ENCODE measurements at places on chromosomes 13 and 19. TPM values are rescaled to one million over a fixed set of nuclear protein-coding genes. Genes with fewer than 3 reads are reported as not detected.

DNA sequence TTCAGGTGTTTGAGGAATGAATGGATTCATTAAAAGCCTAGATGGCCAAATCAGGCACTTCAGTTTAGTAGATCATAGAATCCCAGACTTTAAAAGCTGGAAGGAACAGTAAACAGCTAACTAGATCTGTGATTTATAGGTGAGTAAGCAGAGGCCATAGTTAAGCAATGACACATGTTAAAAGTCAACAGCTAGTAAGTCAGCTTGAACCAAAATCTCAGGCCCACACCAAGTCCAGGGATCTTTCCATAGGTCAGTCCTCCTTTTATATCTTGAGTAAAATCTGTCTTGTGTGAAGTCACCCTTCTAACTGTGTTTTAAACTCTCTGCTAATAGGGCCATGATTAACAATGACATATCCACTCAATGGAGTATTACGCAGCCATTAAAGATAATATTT is 275.5 kb upstream of the SOX21 start:
- no peaks in the 10 kb centered on the region for H3K4me1 ChIP-seq
- DNase-seq, result no peak
- H3K4me3 ChIP-seq, result no peak overlapping the region
- no peaks in the 10 kb centered on the region for H3K36me3 ChIP-seq
- H3K27ac ChIP-seq, result no peak overlapping the region

The QPCTL gene
- total RNA-seq, result 17.6 TPM

The BEST2 gene
- total RNA-seq, result not detected

- no peak overlapping the region for H3K4me3 ChIP-seq
- H3K4me1 ChIP-seq, result no peaks in the 10 kb centered on the region
- no peaks in the 10 kb centered on the region for H3K36me3 ChIP-seq
- H3K27me3 ChIP-seq, result peaks cover 10% of the 10 kb centered on the region
These were observed 18.4 kb upstream of the FRY start for GRCh38 chr13:32013181-32013580.

The GAMT gene
- total RNA-seq, result 20.0 TPM

GRCh38 chr13:114035583-114036531 is 62.0 kb upstream of the C13orf46 start:
- DNase-seq, result peak; percentile 47
- peaks cover 25% of the 10 kb centered on the region for H3K4me1 ChIP-seq

- no peak overlapping the region for H3K4me3 ChIP-seq
- H3K36me3 ChIP-seq, result no peaks in the 10 kb centered on the region
- peaks cover 1% of the 10 kb centered on the region for H3K4me1 ChIP-seq
These were observed 10.6 kb downstream of the NANOS3 start for GRCh38 chr19:13887517-13887916.

The TPTE2 gene
- total RNA-seq, result not detected

- H3K36me3 ChIP-seq, result no peaks in the 10 kb centered on the region
- DNase-seq, result no peak
- no peak overlapping the region for H3K27ac ChIP-seq
- no peaks in the 10 kb centered on the region for H3K27me3 ChIP-seq
- H3K4me3 ChIP-seq, result no peak overlapping the region
- no peaks in the 10 kb centered on the region for H3K4me1 ChIP-seq
These were observed 13.4 kb upstream of the C19orf33 start for GRCh38 chr19:38290631-38291147.

The CGB5 gene
- not detected for total RNA-seq

The SERTAD3 gene
- total RNA-seq, result 32.0 TPM

The TMEM221 gene
- not detected for total RNA-seq

- no peak for DNase-seq
- H3K36me3 ChIP-seq, result no peaks in the 10 kb centered on the region
- no peaks in the 10 kb centered on the region for H3K4me1 ChIP-seq
These were observed 49.8 kb downstream of the KATNAL1 start for GRCh38 chr13:30257468-30258099.

GRCh38 chr19:11223200-11223599 is 16.2 kb upstream of the ANGPTL8 start:
- DNase-seq, result no peak
- H3K36me3 ChIP-seq, result peaks cover 33% of the 10 kb centered on the region
- no peak overlapping the region for H3K27ac ChIP-seq
- H3K4me3 ChIP-seq, result no peak overlapping the region

GRCh38 chr13:20332361-20333096 is 100.4 kb upstream of the GJB6 start:
- H3K36me3 ChIP-seq, result no peaks in the 10 kb centered on the region
- peaks cover 3% of the 10 kb centered on the region for H3K27me3 ChIP-seq

DNA sequence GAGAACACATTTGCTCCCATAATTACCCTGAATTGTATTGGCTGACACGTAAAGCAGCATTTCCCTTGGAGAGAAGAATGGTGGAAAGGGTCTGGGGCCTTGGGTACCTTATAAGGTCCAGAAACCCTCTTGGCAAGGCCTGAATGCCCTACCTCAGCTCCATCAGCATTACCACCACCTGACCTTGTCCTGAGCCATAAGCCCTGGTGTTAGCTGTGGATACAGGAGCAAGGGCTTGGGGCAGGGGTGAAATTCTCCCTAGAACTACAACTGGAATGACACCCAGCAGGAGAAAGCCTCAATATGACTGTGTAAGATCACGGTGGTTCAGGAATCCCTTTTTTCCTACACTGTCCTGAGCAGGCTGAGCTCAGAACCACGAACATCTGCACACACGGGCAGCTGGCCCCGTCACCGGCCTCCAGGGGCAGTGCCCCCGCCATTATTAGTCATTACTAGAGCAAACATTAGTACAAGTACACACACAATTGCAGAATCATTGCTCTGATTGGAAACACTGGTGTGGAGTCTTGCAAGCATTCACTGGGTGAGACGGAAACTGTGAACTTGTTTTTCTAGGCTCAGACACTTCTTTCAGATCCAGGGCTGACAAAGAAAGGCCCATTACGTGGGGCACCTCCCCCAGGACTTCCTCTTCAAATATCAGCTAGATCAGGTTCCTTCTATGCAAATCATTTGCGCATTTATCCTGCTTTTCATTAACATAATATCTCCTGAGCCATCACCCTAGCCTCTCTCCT is 26.8 kb upstream of the MTIF3 start:
- peak; percentile 8 for DNase-seq
- H3K27me3 ChIP-seq, result peaks cover 3% of the 10 kb centered on the region
- H3K4me3 ChIP-seq, result no peak overlapping the region
- H3K36me3 ChIP-seq, result no peaks in the 10 kb centered on the region
- no peaks in the 10 kb centered on the region for H3K4me1 ChIP-seq
- H3K27ac ChIP-seq, result no peak overlapping the region

The PRSS57 gene
- total RNA-seq, result not detected

DNA sequence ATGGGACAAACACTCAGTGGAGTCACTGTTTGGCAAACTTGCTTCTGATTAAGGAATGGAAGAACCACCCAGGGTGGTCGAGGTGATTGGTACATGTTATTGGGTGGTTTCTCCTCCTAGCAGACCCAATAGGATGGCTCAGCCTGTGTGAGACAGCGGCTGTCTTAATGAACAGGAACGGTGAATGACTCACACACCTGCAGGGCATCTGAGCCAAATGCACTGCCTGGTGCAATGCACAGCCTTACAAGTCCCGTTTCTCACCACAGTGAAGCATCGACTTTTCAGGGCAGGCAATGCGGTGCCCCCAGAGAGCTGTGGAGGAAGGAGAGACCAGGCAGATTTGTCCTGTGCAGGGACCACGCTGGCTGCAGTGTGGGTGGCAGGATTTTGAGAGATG is 238.5 kb downstream of the FGF9 start:
- H3K36me3 ChIP-seq, result no peaks in the 10 kb centered on the region
- H3K4me3 ChIP-seq, result no peak overlapping the region
- H3K27ac ChIP-seq, result no peak overlapping the region
- H3K27me3 ChIP-seq, result no peaks in the 10 kb centered on the region

DNA sequence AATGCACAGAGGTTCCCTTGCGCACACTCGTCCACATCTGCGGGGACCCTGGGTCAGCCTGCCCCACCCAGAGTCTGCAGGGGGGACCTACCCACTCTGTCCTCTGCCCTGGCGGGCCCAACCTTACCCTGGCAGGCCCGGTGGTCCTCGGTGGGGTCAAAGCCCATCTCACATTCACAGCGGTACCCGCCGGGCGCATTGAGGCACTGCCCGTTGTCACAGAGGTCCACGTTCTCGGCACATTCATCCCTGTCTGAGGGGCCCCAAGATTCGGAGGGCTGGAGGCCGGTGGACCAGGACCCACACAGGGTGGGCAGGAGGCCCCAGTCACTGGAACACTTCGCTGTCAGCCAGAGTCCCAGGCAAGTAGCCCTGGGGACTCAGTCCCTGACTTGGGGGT is 38.5 kb downstream of the FBN3 start:
- DNase-seq, result no peak
- H3K36me3 ChIP-seq, result no peaks in the 10 kb centered on the region
- H3K4me1 ChIP-seq, result no peaks in the 10 kb centered on the region
- no peak overlapping the region for H3K27ac ChIP-seq

DNA sequence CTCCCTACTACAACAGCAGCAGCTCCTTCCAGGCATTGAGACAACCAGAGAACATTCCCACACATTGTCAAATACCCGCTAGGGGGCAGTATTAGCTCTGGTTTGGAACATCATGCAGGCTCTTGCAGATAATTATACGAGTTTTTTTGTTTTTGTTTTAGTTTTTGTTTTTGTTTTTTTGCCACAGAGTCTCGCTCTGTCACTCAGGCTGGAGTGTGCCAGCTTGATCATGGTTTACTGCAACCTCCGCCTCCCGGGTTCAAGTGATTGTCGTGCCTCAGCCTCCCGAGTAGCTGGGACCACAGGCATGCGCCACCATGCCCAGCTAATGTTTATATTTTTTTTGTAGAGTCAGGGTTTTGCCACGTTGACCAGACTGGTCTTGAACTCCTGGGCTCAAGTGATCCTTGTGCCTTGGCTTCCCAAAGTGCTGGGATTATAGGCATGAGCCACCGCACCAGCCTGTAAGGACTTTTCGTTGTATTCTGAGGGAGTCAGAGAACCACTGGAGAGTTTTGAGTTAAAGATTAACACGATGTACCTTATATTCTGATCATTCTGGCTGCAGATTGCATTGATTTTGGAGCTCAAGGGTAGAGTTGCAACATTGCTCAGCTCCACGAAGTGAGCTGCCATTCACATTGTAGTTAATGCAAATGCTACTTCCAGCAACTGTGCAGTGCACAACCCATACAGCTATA is 41.7 kb upstream of the CEACAM20 start:
- H3K27me3 ChIP-seq, result peaks cover 18% of the 10 kb centered on the region
- peak; percentile 82 for DNase-seq
- no peaks in the 10 kb centered on the region for H3K4me1 ChIP-seq
- H3K36me3 ChIP-seq, result no peaks in the 10 kb centered on the region

DNA sequence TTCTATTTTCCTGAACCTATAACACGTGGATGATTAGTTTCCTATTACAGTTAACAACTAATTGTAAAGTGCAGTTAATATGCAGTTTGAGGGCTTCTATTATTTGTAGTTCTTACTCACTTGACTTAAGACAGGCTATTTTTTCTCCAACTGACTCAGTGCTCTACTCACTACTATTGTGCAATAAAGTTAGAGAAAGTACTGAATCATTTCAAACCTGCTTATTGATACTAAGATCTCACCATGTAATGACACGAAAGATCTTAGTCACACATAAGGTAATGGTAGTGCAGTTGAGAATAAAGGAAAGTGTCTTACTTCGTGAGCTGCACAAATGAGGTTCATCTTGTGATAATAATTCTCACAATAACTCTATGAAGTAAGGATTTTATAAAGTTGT is 22.8 kb upstream of the ITM2B start:
- no peaks in the 10 kb centered on the region for H3K36me3 ChIP-seq
- DNase-seq, result no peak
- no peaks in the 10 kb centered on the region for H3K4me1 ChIP-seq
- no peak overlapping the region for H3K27ac ChIP-seq
- H3K4me3 ChIP-seq, result no peak overlapping the region

GRCh38 chr13:102323012-102323411 is 78.8 kb downstream of the FGF14 start:
- H3K27me3 ChIP-seq, result no peaks in the 10 kb centered on the region
- no peaks in the 10 kb centered on the region for H3K36me3 ChIP-seq
- no peak overlapping the region for H3K4me3 ChIP-seq
- H3K27ac ChIP-seq, result no peak overlapping the region
- no peaks in the 10 kb centered on the region for H3K4me1 ChIP-seq

The CHERP gene
- total RNA-seq, result 53.9 TPM

GRCh38 chr19:295687-296370 is 4.6 kb upstream of the PLPP2 start:
- no peak overlapping the region for H3K4me3 ChIP-seq
- DNase-seq, result no peak
- H3K27me3 ChIP-seq, result peaks cover 28% of the 10 kb centered on the region
- H3K27ac ChIP-seq, result no peak overlapping the region
- peaks cover 3% of the 10 kb centered on the region for H3K4me1 ChIP-seq
- H3K36me3 ChIP-seq, result no peaks in the 10 kb centered on the region

GRCh38 chr19:718991-719512 is 10.3 kb downstream of the PALM start:
- H3K4me3 ChIP-seq, result no peak overlapping the region
- H3K4me1 ChIP-seq, result no peaks in the 10 kb centered on the region
- H3K27me3 ChIP-seq, result no peaks in the 10 kb centered on the region
- no peaks in the 10 kb centered on the region for H3K36me3 ChIP-seq
- no peak for DNase-seq

GRCh38 chr19:23415561-23416191 is 20.4 kb upstream of the ZNF91 start:
- no peaks in the 10 kb centered on the region for H3K4me1 ChIP-seq
- H3K27me3 ChIP-seq, result no peaks in the 10 kb centered on the region
- DNase-seq, result no peak

DNA sequence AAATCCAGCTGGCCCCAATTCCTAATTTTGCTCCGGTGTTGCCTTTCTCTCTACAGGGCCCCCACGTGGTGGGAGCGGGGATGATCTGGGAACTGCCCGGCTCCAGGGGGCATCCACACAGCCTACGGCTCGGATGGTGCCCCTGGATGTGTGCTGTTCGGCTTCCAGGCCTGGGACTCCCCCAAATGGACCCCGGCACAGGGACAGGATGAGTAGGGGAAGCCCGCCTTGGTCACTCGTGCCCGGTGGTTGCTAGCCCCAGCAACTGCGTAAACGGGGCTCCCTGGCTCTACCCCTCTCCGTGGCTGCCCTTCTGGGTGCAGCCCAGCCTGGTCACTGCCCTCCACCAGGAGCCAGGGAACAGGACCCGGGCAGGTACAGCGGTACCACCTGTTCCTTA is 111.5 kb downstream of the TEX26 start:
- no peak for DNase-seq
- H3K27me3 ChIP-seq, result no peaks in the 10 kb centered on the region
- no peaks in the 10 kb centered on the region for H3K36me3 ChIP-seq
- no peak overlapping the region for H3K4me3 ChIP-seq
- peaks cover 34% of the 10 kb centered on the region for H3K4me1 ChIP-seq
- H3K27ac ChIP-seq, result no peak overlapping the region

- H3K4me1 ChIP-seq, result no peaks in the 10 kb centered on the region
- H3K4me3 ChIP-seq, result no peak overlapping the region
- H3K36me3 ChIP-seq, result no peaks in the 10 kb centered on the region
- no peak overlapping the region for H3K27ac ChIP-seq
- no peaks in the 10 kb centered on the region for H3K27me3 ChIP-seq
These were observed 1344.6 kb downstream of the OLFM4 start for GRCh38 chr13:54373211-54373610.

GRCh38 chr19:10612499-10613119 is 12.7 kb upstream of the SLC44A2 start:
- H3K4me3 ChIP-seq, result no peak overlapping the region
- H3K36me3 ChIP-seq, result no peaks in the 10 kb centered on the region
- H3K27me3 ChIP-seq, result no peaks in the 10 kb centered on the region
- H3K4me1 ChIP-seq, result no peaks in the 10 kb centered on the region
- no peak for DNase-seq
- no peak overlapping the region for H3K27ac ChIP-seq

Measured in endothelial cell of umbilical vein (primary cell).